Thyroid gland (tissue), 4 donors: ENCODE measurements at places on chromosomes 6 and 20. TPM values are rescaled to one million over a fixed set of nuclear protein-coding genes. Genes with fewer than 3 reads are reported as not detected.

The INSM1 gene
- not detected for total RNA-seq

The TIAM2 gene
- total RNA-seq: 26.1 TPM

The ARMC2 gene
- 6.8 TPM for total RNA-seq

The PNLDC1 gene
- total RNA-seq: 2.0 TPM

The SPATS1 gene
- total RNA-seq: not detected

The FAM83C gene
- total RNA-seq: not detected

The MTFR2 gene
- total RNA-seq: 0.59 TPM

The C6orf141 gene
- total RNA-seq: 13.4 TPM

The CST5 gene
- total RNA-seq: not detected

The SLC17A1 gene
- not detected for total RNA-seq

- no peaks in the 10 kb centered on the region for H3K4me1 ChIP-seq
- no peaks in the 10 kb centered on the region for H3K27me3 ChIP-seq
- no peaks in the 10 kb centered on the region for H3K36me3 ChIP-seq
- no peak for DNase-seq
- H3K27ac ChIP-seq: no peak overlapping the region
Observed at GRCh38 chr6:128925765-128926164, 42.8 kb downstream of the LAMA2 start.

DNA sequence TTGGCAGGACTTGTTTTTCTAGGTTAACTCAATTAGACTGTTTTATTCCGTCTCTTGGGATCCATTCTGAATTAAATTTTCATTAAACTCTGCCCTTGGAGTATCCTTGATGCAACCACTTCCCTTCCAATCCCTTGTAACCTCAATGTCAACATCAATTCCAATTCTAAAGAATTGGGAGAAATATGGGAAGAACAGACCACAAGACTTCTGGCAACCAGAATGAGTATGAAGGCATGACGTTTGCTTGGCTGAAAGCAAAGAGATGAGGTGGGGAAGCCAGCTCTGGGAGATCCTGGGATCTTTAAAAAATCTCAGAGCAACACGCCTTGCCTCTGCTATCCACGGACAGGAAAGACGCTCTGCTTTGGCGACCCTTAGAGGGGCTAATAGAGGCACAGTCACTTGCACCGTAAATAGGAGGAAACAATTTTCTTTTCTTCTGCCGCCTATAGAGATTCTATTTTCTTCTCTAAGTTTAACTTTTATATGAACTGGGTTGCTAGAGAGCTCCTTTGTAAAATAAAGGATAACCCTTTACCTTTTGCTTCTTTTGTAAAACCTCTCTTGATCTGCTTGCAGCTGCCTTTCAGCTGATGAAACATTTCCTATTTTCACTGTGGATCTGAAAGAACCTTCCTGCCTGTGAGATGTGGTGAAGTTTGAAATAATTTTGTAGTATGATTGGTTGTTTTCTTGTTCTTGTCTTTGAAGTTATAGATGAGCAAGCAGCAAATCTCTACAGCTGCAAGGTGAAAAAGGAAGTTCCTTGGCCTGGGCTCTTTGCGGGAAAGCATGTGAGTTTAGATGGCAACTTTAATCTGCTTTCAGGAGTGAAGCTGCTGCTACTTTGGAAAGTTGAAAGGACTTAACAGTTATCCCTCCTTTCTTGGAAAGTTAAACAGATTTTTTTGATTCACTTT lies at the start of gene ASIP:
ASIP (plus strand) TSS at position 731 of the 923 bp plus-strand sequence. CDS start 18,952 bp downstream, outside the sequence.
- DNase-seq: no peak
- no peak within 1 kb of the TSS for H3K4me3 ChIP-seq
- no peaks in the 10 kb centered on the region for H3K36me3 ChIP-seq
- no peaks in the 10 kb centered on the region for H3K27me3 ChIP-seq
- peak within 1 kb of the TSS; percentile 29 for H3K27ac ChIP-seq

DNA sequence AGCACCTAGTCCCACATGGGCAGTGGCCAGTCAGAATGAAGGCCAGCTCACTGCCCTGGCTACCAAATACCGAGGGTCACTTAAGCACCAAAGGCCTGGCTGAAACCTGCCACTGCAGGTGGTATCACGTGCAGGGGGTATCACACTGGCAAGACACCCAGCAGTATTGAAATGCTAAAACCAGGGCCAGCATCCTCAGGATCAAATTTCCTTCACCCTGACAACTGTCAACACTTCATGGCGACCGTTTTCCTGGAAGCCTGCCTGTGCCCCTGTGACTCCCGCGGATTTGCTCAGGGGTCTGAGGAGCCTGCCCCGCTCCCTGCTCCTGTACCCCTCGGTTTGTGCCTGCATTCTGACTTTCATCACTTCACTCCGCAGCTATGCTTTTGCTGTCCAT lies 151.1 kb downstream of the TTLL2 start:
- DNase-seq: no peak
- H3K4me1 ChIP-seq: no peaks in the 10 kb centered on the region
- H3K36me3 ChIP-seq: no peaks in the 10 kb centered on the region

- no peak for DNase-seq
- no peak overlapping the region for H3K27ac ChIP-seq
- no peak overlapping the region for H3K4me3 ChIP-seq
Observed at GRCh38 chr6:11163932-11164331, 52.4 kb upstream of the ERVFRD-1 start.

GRCh38 chr6:87754828-87755227 lies 52.8 kb upstream of the AKIRIN2 start:
- no peaks in the 10 kb centered on the region for H3K4me1 ChIP-seq
- H3K4me3 ChIP-seq: no peak overlapping the region
- H3K27me3 ChIP-seq: no peaks in the 10 kb centered on the region

DNA sequence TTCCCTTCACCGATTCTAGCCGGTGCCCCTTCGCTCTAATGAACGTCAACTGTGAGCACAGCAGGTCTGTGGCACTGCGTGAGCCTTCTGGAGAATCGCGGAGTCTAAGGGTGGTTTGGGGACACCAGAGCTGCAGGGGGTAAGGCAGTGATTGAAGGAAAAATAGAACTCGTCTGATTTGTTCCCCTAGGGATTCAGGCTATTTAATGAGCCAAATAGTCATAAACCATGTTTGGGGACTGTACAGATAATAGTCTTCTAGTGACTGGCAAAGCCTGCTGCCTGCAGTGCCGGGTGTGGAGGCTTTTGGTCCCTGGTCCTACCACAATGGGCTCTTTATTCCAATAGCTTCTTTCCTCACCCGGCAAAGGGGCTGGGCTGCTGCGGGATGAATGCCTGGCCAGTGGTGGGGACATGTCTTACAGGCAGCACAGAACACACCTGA lies 11.1 kb upstream of the NTSR1 start:
- no peaks in the 10 kb centered on the region for H3K4me1 ChIP-seq

GRCh38 chr20:49969946-49970345 lies 12.8 kb upstream of the SNAI1 start:
- no peaks in the 10 kb centered on the region for H3K4me1 ChIP-seq
- no peaks in the 10 kb centered on the region for H3K36me3 ChIP-seq
- H3K4me3 ChIP-seq: no peak overlapping the region
- H3K27me3 ChIP-seq: no peaks in the 10 kb centered on the region

DNA sequence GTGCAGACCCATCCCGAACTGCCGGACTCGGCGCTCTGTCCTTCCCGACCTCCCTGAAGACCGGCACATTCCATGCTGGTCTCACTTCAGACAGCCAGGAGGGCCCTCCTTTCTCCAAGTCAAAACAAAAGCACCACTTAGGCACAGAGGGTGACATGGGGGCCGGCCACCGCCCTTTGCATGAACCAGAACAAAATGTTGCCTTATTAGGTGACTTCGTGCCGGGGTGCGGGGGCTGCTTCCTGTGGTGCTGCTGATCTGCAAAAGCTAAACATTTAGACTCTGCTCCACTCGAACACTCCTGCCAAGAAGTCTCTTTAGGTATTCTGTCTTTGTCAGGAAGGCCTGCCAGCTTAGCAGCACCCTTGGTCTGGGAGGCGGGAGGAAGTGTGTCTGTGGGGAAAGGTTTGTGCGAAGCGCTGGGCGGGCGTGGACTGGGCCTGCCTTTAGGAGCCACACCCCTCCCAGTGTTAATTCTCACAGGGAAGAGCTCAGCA lies 133.8 kb downstream of the SMOC2 start:
- H3K4me1 ChIP-seq: peaks cover 14% of the 10 kb centered on the region
- H3K27ac ChIP-seq: peak overlapping the region; percentile 34
- DNase-seq: peak; percentile 71
- H3K27me3 ChIP-seq: no peaks in the 10 kb centered on the region
- H3K36me3 ChIP-seq: no peaks in the 10 kb centered on the region
- H3K4me3 ChIP-seq: no peak overlapping the region

- H3K27me3 ChIP-seq: no peaks in the 10 kb centered on the region
- H3K4me1 ChIP-seq: peaks cover 36% of the 10 kb centered on the region
- H3K4me3 ChIP-seq: no peak overlapping the region
- no peaks in the 10 kb centered on the region for H3K36me3 ChIP-seq
- DNase-seq: no peak
Observed at GRCh38 chr20:41308290-41308711, 9.2 kb downstream of the ZHX3 start.

GRCh38 chr6:52253494-52253893 lies 9.2 kb upstream of the IL17F start:
- no peaks in the 10 kb centered on the region for H3K36me3 ChIP-seq
- H3K4me3 ChIP-seq: no peak overlapping the region
- no peaks in the 10 kb centered on the region for H3K4me1 ChIP-seq
- DNase-seq: no peak
- no peak overlapping the region for H3K27ac ChIP-seq

- no peak for DNase-seq
- H3K27me3 ChIP-seq: no peaks in the 10 kb centered on the region
- H3K4me1 ChIP-seq: no peaks in the 10 kb centered on the region
Observed at GRCh38 chr20:24328901-24329300, 140.5 kb upstream of the SYNDIG1 start.

- no peak for DNase-seq
- H3K27ac ChIP-seq: no peak overlapping the region
- no peaks in the 10 kb centered on the region for H3K4me1 ChIP-seq
- H3K36me3 ChIP-seq: no peaks in the 10 kb centered on the region
- H3K27me3 ChIP-seq: no peaks in the 10 kb centered on the region
Observed at GRCh38 chr6:91580635-91581034, 993.8 kb upstream of the MAP3K7 start.

GRCh38 chr6:13687917-13688351 lies 23.7 kb downstream of the RANBP9 start:
- no peak for DNase-seq
- peaks cover 9% of the 10 kb centered on the region for H3K4me1 ChIP-seq
- H3K4me3 ChIP-seq: no peak overlapping the region
- no peaks in the 10 kb centered on the region for H3K36me3 ChIP-seq
- H3K27me3 ChIP-seq: no peaks in the 10 kb centered on the region

GRCh38 chr6:141153563-141153962 lies 979.2 kb upstream of the GJE1 start:
- no peaks in the 10 kb centered on the region for H3K27me3 ChIP-seq
- no peaks in the 10 kb centered on the region for H3K36me3 ChIP-seq
- no peak overlapping the region for H3K4me3 ChIP-seq
- H3K27ac ChIP-seq: no peak overlapping the region

DNA sequence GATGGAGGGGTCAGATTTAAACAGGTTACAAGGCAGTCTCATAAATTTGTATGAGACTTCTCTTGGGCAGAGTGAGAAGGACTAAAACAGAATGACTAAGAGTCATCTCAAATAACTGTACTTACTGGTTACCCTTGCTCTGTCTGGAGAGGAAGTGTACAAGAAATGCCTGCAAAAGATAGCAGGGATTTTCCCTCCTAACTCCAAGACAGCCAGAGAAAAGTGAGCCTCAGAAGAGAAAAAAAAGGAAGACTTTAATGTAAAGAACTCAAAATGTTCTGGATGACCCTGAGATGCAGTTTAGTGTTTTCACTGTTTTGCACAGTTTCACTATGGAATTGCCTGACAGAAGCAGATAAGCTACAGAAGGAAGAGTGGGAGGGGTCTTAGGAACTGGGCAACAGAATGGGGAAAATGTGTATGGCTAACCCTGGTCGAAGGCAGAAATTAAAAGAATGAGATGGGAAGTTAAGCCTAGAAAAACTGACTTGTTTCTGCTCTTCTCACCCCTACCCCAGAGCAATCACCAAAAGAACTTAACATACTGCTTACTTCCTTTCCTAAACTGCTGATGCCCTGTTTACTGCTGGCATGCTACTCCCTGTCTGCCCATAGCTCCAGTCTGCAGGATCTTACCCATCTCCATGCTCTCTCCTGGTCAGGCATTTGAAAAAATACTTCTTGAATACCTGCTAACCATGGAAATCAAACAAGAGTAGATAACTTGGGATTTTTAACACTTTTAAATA lies 98.1 kb upstream of the MARCKS start:
- H3K4me1 ChIP-seq: no peaks in the 10 kb centered on the region
- H3K4me3 ChIP-seq: no peak overlapping the region
- no peak overlapping the region for H3K27ac ChIP-seq
- no peaks in the 10 kb centered on the region for H3K36me3 ChIP-seq
- no peak for DNase-seq

DNA sequence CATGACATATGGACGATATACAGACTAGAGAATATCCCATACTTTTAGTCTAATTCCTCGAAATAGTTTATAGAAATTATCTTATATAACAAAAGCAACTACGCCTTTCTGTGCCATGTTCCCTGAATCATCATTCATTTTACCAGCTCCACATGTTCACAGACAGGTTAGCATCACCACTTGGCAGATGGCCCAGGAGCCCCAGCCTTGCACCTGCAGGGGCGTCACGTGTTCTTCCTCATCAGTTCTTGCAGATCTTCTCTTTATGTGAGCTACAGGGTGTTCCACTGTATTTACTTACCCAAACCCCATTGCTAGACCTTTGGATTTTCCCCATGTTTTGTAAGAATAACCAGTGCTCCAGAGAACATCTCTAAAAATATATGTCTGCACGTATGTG lies 12.6 kb upstream of the BNIP5 start:
- no peak overlapping the region for H3K27ac ChIP-seq
- no peak for DNase-seq
- H3K4me3 ChIP-seq: no peak overlapping the region
- no peaks in the 10 kb centered on the region for H3K4me1 ChIP-seq
- no peaks in the 10 kb centered on the region for H3K27me3 ChIP-seq

GRCh38 chr6:13349811-13350506 lies 21.6 kb upstream of the TBC1D7 start:
- H3K27me3 ChIP-seq: no peaks in the 10 kb centered on the region
- H3K36me3 ChIP-seq: no peaks in the 10 kb centered on the region
- DNase-seq: no peak
- no peaks in the 10 kb centered on the region for H3K4me1 ChIP-seq
- no peak overlapping the region for H3K4me3 ChIP-seq
- no peak overlapping the region for H3K27ac ChIP-seq

- peak; percentile 32 for DNase-seq
- H3K4me1 ChIP-seq: peaks cover 22% of the 10 kb centered on the region
- H3K4me3 ChIP-seq: peak within 1 kb of the TSS; percentile 31
- H3K36me3 ChIP-seq: no peaks in the 10 kb centered on the region
- peak within 1 kb of the TSS; percentile 71 for H3K27ac ChIP-seq
- no peaks in the 10 kb centered on the region for H3K27me3 ChIP-seq
Observed at GRCh38 chr20:45911486-45912343, at the start of gene PLTP. PLTP (minus strand) TSS chr20:45912155; CDS start chr20:45911452, 703 bp downstream.

DNA sequence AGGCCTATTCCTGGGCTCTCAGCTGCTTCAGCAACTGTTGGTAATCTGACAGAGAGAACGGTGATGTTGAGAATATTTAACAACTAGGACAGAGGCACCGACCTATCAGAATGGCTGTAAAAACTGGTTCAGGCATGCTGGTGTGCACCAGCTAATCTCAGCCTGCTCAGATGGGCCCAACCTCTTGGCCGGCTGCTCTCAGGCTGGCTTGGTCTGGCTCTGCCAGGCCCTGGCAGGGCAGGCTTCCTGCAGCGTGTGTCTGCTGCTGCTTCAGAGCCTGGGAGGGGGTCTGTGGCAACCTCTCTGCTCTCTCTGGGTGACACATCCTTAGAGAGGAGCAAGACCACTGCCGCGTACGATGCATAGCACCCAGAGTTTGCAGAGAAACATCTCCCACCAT lies 4.8 kb downstream of the SLC2A12 start:
- no peak for DNase-seq
- H3K27ac ChIP-seq: no peak overlapping the region
- no peaks in the 10 kb centered on the region for H3K4me1 ChIP-seq
- H3K4me3 ChIP-seq: no peak overlapping the region
- no peaks in the 10 kb centered on the region for H3K27me3 ChIP-seq
- H3K36me3 ChIP-seq: no peaks in the 10 kb centered on the region

GRCh38 chr20:50223039-50224005 lies 32.7 kb downstream of the CEBPB start:
- no peak for DNase-seq
- H3K27me3 ChIP-seq: no peaks in the 10 kb centered on the region
